ENCODE measurements at places on chromosomes 2 and 18.

DNA sequence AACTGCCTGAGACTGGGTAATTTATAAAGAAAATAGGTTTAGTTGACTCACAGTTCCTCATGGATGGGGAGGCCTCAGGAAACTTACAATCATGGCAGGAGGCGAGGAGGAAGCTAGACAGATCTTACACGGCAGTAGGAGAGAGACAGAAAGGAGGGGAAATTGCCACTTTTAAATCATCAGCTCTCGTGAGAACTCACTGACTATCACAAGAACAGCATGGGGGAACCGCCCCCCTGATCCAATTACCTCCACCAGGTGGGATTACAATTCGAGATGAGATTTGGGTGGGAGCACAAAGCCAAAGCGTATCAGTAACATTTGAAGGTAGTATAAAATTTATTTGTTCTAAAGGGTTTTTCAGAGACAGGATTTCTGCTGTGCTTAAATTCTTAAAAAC, 5.4 kb downstream of the GALM start:
- DNase-seq = no peak

- DNase-seq = no peak
Measured at GRCh38 chr18:26637983-26638382, 89.6 kb upstream of the KCTD1 start.

DNA sequence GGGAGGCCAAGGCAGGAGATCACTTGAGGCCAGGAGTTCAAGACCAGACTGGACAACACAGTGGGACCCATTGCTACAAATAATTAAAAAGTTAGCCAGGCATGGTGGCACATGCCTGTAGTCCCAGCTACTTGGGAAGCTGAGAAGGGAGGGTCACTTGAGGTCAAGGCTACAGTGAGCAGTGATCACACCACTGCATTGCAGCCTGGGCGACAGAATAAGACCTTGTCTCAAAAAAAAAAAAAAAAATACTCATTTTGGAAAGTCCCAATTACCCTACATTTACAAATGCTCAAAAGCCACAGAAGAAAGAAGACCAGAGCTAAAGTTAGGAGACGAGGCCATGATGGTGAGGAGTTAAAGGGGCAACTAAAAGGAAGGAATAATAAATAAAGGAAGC, 61.9 kb downstream of the COLEC12 start:
- DNase-seq = no peak

- no peak for DNase-seq
Measured at GRCh38 chr2:99198103-99198841, 17.3 kb downstream of the MRPL30 start.

DNA sequence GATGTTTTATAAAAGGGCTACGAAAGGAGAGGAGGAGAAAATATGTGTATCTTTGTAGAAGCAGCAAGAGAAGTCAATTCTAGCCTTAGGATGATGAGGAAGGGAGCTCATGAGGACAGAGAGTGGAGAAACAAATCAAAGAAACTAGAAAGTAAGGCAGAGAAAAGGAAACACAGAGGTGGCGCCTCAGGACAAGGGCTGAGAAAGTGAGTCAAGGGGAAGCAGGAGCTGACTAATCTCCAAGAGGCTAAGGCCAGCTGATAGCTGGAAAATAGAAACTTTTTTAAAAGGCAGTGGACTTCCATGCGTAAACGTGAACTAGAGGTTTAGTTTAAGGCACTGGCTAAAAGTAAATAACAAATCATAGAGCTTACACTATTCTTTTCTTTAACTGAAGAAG, 173.3 kb downstream of the ANKRD44 start:
- no peak for DNase-seq

GRCh38 chr18:62493033-62493862, 29.6 kb upstream of the ZCCHC2 start:
- DNase-seq = no peak

- DNase-seq = no peak
Measured at GRCh38 chr2:219142329-219142728, 18.3 kb downstream of the NHEJ1 start.

DNA sequence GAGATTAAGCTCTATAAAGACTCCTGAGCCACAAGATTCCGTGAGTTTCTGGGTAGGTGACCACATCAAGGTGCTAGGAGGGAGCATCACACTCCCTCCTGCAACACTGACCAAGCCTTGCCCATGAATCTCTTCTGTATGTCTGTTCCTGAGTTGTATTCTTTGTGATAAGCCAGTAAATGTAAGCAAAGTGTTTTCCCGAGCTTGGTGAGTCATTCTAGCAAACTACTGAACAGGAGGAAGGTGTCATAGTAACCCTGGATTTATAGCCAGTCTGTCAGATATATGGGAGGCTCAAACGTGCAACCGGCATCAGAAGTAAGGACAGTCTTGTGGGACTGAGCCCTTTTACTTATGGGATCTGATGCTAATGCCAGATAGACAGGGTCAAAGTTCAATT, 346.1 kb upstream of the KYNU start:
- DNase-seq = no peak

GRCh38 chr18:62387257-62387656, 62.1 kb downstream of the TNFRSF11A start:
- no peak for DNase-seq

DNA sequence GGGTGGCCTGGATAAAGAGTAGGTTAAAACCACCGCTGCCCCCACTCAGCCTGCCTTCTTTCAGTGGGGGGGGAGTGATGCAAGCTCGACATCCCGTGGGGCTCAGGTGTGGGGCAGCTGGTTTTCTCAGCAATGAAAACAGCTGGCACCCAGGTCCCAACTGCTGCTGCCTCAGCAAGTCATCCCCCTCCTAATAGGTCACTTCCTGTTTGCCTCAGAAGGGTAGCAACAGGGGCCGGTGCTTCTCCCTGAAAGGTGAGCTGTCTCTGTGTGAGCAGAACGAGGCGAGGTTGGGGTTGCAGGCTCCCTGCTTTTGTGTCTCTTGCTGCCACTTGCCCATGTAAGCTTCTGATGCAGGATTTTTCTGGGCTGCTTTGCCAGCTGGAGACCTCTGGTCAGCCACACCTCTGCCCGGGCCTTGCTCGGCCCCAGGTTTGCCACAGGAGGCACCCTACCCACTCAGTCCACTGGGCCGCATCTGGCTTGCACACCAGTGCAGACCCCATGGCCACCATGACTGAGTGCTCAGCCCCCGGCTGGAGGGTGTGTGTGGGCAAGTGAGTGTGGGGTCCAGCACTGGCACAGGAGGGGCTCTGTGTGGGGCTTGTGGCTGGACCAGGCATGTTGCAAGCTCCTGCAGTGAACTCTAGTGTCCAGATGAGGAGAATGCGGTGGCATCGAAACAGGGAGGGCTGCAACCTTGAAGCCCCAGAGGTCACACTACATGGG, 11.5 kb upstream of the ASB1 start:
- DNase-seq = no peak

DNA sequence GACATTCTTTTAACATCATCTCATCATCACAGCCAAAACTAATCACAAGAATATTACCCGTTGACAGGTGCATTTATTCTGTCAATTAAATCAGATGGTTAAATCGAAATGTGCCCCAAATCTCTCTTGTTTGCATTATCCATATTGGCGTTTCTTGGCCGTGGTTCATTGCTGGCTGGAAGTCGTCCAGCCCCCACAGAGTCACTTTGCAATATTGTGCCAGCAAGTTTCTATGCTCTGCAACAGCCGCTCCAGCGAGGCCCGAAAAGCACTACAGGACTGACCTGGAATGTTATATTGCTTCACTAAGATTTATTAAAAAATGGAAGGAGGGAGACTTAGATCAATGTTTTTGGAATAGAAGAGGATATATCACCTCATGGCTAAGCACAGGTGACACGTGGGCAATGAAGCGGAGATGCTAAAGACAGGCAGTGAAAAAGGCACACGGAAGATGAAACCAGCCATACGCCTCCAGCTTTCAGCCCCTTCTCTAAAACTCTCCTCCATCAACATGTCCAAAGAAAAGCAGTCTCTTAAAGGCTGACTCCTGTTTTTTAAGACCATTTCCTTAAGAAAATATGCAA, 176.8 kb upstream of the VRK2 start:
- no peak for DNase-seq

- DNase-seq = no peak
Measured at GRCh38 chr2:109438773-109439389, 174.9 kb downstream of the SEPTIN10 start.

GRCh38 chr2:26001743-26002351, 19.6 kb upstream of the KIF3C start:
- DNase-seq = no peak

DNA sequence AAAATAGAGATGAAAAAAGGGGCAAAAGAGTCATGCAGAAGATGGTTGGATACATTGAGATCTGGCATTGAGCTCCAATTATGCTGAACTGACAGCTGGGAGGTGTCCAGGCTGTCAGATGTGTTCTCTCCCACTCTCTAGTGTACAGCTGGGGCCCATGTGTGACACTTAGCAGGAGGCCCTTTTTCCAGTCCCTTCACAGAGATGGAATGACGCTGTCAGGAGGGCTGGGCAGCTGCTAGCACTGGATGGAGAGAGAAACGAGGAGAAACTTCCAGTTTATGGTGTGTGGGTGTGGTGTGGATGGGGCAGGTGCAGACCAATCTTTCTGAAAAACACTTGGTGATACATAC, 437.7 kb upstream of the HS6ST1 start:
- DNase-seq = no peak

DNA sequence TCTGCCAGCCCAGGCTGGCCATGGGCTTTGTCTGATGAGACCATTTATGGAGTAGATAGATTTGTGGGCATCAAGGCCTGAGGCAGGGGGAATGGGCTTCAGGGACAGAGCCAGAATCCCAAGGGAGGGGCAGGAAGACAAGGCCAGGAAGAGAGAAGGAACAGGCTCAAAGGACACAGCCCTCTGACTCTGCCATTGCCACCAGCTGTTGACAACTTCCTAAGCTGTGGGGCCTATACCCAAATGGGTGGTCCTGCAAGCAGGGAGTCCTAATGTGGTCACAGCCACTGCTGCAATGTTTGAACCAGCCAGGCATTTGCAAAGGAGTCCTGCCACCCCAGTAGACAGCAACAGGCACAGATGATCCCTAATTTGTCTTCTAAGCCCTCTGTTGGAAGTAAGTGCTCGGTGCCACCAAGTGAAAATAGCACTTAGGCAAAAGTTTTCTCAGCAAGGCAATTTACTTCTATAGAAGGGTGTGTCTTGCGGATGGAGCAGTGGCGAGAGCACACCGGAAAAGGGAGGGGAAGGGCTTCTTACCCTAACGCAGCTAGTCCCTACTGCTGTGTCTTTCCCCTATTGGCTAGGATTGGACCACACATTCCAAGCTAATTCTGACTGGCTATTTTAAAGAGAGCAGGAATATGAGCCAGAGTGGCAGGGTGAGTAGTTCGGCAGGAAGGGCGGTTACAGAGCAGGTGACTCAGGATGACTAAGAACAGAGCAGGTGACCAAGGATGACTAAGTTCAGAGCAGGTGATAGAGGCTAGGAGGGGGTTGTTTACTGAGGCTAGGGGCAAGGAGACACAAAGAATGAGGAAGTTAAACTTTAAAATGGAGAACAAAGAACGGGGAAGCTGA, 47.2 kb downstream of the C1QL2 start:
- no peak for DNase-seq

GRCh38 chr2:2933426-2933825, 444.2 kb downstream of the EIPR1 start:
- DNase-seq = no peak

GRCh38 chr2:236833501-236834073, 252.1 kb upstream of the COPS8 start:
- DNase-seq = no peak

GRCh38 chr2:241672243-241673188, 14.1 kb downstream of the DTYMK start:
- no peak for DNase-seq

GRCh38 chr18:61893309-61893970, 633 bp upstream of the RNF152 start:
- DNase-seq = no peak

DNA sequence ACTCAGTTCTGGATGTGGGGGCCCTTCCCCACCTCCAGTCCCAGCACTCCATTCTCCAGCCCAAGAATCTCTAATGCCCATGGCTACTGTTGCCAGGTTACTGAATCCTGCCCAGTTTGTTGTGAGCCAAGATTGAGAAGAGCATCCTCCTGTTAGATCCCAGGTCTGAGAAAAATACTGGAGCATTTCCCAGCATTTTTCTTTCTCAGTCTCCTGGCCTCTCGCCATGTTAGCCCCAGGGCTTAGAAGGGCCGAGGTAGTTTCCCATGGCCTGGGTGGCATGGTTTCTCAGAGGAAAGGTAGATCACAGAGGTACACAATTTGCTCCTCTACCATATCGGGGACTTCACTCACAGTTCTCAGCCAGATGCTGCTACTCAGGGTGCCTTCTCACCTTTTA, 135.7 kb downstream of the OTX1 start:
- DNase-seq = no peak

DNA sequence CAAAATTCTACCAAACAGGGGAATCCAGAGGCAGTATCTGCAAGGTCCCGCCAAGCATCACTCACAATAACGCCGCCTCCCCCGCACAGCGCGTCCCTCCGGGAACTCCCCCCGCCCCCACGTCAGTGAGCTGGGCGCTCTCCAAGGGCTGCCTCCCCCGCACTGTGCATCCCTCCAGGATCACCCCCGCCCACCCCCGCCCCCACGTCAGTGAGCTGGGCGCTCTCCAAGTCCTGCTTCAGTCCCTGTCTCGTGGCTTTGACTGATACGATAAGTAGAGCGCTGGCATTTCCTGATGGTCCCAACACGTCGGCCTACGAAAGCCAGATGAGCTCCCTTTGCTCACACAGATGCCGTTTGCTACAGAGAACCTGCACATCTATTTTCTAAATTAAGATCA, 130.7 kb upstream of the TPO start:
- DNase-seq = no peak

DNA sequence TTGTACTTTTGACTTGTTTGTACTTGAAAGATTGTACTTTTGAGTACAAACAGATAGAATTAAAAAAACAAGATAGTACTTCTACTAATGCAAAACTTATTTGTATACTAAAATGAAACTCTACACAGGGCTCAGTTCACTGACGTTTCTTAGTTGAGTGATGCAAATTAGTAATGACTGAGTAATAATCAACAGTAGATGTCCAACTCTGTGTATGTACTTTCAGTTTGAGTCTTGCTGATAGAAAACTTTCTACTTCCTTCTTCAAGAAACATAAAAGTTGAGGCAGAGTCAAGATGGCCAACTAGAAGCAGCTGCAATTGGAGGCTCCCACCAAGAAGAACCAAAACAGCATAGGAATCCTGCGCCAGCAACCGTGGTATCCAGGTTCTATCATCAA, 585.0 kb downstream of the NR4A2 start:
- DNase-seq = no peak

GRCh38 chr2:41663056-41663455, 384.8 kb upstream of the PKDCC start:
- DNase-seq = no peak
